ENCODE measurements at places on chromosomes 2 and 18.

- DNase-seq, result no peak
These were observed 77.5 kb upstream of the HK2 start for GRCh38 chr2:74756356-74756890.

DNA sequence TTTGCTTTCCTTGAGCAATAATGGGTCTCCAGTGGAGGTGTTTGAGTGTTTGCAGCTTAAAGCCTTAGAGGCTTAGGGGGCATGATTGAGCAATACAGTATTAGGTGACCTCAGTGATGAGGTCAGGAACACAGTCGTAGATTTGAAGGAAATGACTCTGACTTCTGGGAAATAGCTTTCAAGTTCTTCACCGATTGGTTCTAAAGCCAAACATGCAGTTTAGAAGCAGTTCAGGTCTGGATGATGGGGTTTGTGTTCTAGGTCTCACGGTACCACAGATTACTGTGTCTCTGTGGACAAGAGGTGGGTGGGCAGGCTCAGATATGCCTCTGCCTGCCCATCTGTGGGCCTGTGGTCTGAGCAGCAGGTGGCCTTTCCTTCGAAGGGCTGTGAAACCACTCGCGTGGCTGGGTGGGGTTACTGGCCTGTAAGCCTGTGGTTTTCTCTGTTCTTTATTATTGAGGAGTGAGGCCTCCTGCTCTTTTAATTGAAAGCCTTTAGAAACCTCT lies 7.8 kb downstream of the MTHFD2 start:
- DNase-seq, result no peak

GRCh38 chr2:217218269-217219163 lies 358.7 kb upstream of the TNP1 start:
- no peak for DNase-seq

- no peak for DNase-seq
These were observed 9.8 kb upstream of the EFR3B start for GRCh38 chr2:25032094-25032493.

DNA sequence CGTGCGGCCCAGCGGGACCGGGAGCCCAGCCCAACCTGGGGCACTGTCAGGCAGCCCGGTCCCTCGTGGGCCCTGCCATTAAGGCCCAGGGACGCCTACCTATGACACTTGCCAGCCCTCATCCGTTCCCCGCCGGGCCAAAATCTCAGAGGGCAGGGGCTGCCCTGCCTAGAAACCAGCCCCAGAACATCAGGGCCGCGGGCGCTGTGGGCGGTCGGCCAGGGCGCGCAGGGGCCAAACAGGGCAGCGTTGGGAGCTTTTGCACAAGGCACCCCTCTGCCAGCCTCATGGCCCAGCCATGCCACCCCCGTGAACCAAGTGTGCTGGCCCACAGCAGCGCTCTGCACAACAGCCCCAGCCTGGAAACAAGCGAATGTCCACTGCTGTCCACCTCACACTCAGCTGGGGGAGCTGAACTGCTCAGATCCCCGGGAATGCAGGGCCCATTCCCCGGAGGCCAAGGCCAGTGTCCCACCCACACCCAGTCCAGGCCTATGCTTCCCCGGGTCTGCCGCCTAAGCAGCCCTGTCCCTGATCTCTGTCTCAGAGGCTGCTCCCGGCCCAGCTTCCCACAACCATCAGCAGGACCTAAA lies 3.5 kb upstream of the NEURL3 start:
- DNase-seq, result no peak
